ENCODE measurements at places on chromosomes 6 and 20.

DNA sequence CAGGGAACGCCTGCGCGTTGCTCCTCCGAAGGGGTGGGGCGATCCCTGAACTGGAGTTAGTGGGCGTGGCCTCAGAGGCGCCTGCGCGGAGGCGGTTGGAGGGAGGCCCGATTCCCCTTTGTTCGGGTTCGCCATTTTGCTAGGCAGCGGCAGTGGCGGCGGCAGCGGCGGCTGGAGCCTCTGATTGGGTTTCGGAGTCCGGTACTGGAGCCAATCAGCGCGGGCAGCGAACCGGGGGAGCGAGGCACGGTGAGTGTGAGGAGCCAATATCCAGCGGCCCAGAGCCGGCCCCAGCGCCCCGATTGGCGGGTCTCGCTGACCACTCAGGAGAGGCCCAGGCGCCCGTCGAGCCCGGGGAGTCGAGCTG, at the start of gene NFYA:
Gene NFYA (plus strand): TSS at position 139 of the 367 bp plus-strand sequence. CDS start 6,116 bp downstream, outside the sequence.
- DNase-seq: peak; percentile 99

DNA sequence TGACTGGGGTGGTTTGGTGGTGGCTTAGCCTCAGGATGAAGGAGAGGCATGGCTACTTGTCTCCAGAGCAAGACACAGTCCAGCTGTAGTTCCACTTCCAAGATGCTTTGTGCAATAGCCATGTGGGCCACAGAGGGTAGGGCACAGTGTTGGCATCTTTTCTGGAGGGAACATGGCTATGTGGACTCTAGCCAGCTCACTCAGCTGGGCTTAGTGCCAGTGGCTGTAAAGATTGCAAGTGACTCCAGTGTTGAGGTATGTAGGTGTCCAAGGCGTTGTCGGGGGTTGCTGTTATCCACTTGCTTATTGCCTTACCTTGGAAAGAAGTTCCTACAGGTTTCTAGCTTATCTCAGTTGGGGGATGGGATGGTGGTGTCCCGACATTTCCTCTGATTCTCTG, 233.4 kb downstream of the CD109 start:
- DNase-seq: no peak

DNA sequence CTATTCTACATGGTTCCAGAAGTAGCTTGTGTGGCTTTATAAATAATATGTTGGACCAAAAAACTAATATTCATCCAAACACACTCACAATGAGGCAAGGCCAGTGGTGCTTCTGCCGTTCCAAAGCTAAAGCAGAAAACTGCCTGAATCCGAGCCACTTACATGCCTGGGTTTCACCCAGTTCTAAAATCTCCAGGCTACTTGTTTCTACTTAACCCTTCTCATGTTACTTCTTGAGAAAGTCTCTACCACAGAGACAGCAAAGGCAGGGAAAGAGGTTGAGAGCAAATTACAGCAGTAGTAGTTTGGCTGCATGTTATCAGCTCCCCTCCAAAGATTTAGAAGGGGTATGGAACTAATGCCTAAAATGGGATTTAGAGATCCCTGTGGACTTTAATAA, 62.0 kb downstream of the FAXC start:
- no peak for DNase-seq

DNA sequence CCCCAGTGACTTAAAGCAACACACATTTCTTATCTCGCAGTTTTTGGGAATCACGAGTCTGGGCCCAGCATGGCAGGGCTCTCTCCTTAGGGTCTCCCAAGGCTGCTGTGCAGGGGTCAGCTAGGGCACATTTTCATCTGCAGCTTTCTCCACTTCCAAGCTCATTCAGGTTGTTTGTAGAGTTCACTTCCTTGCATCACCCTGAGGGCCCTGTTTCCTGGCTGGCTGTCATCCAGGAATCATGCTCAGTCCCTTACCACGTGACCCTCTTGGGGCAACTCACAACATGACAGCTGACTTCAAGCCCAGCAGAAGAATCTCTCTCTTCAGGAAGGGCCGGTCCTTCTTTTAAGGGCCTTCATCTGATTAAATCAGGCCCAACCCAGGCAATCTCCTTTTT, 21.3 kb downstream of the SNAP25 start:
- peak; percentile 4 for DNase-seq

DNA sequence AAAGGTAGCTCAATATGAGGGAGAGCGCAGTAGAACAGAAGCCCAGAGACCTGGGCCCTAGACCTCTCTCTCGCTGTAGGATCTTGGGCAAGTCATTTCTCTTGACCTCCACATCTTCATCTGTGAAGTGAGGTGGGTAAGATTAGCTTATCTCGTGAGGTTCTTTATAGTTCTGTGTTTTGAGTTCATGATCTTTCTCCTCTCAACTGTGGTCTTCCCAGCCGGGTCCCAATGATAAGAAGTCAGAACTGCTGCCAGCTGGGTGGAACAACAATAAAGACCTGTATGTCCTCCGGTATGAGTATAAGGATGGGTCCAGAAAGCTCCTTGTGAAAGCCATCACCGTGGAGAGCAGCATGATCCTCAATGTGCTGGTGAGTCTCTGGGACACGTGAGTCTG, 6.9 kb downstream of the PSMF1 start:
- DNase-seq: no peak

DNA sequence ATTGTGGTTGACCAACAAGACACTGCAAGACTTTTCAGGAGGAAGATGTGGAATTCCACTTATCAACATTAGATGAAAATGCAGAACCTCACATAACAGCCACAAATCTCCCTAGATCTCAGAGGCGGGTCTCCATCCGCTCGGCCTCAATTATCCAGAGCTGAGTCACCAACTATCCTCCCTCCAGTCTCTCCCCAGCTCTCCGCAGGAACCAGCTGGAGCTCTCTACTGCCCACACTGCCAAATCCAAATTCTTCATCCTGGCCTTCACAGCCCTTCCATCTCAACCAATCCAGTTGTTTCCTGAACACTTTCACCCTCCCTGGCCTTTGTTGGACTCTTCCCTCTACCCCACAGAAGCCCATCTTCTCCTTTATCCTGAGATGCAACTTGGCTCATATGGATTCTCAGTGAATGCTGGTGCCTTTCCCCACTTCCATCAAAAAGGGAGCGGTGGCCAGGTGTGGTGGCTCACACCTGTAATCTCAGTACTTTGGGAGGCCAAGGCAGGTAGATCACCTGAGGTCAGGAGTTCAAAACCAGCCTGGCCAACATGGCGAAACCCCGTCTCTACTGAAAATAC, 3.5 kb upstream of the TGIF2 start:
- no peak for DNase-seq

GRCh38 chr6:130947464-130947863, 115.6 kb downstream of the EPB41L2 start:
- no peak for DNase-seq
